ENCODE measurements at places on chromosomes 11 and 22. TPM values are rescaled to one million over a fixed set of nuclear protein-coding genes. Genes with fewer than 3 reads are reported as not detected.

Gene IFITM2
- 161 TPM for total RNA-seq

- no peak for DNase-seq
Measured at GRCh38 chr11:108871152-108871551, 206.3 kb downstream of the DDX10 start.

GRCh38 chr11:13008061-13008435, 1.1 kb upstream of the RASSF10 start:
- no peak for DNase-seq

Gene RAG2
- total RNA-seq: not detected

Gene LUZP2
- total RNA-seq: 0.05 TPM

- no peak for DNase-seq
Measured at GRCh38 chr22:34308101-34308500, 387.8 kb upstream of the LARGE1 start.

DNA sequence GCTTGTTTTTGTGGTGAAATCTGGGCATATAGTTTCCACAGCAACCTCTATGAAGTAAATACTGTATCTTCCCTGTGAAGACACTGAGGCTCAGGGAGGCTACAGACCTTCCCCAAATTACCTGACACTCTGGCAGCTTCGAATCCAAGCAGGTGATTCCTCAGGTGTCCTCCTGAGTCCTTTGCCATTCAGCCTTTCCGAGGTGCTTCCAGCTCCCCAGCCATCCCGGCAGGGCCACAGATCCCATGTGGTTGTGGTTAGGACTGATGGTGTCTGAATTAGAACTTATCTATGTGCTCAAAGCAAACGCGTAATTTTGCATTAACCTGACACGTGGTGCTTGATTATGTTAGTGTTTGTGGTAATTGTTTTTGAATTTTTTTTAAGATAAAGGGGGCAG, 785.6 kb downstream of the BRD1 start:
- no peak for DNase-seq

DNA sequence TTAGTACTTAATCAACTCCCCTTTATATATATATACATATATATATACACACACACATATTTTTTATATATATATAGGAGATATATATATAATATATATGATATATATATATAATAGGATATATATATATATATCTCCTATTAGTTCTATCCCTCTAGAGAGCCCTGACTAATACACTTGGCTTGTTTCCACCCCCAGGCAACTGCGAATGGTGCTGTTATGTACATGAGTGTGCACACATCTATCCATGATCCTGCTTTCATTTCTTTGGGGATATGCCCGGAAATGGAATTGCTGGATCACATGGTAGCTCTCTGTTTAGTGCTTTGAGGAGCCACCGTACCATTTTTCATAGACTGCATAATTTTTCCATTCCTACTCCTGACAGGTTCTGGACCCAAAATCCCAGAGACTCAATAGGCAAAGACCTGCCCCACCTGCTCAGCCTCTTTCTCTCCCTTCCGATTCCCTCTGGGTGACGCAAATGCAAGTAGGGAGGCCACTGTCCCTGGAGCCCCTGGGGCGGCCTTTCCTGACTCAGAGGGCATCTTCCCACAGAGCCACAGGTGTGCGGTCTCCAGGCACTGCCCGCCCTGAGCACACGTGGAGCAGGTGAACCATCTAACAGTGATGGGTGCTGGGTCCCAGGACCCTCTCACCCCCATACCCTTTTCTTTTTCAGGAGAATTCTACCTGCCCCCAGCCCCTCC, 12.0 kb downstream of the FGF3 start:
- DNase-seq: no peak

- no peak for DNase-seq
Measured at GRCh38 chr11:95365348-95365747, 134.3 kb upstream of the SESN3 start.

Gene IGSF22
- not detected for total RNA-seq

DNA sequence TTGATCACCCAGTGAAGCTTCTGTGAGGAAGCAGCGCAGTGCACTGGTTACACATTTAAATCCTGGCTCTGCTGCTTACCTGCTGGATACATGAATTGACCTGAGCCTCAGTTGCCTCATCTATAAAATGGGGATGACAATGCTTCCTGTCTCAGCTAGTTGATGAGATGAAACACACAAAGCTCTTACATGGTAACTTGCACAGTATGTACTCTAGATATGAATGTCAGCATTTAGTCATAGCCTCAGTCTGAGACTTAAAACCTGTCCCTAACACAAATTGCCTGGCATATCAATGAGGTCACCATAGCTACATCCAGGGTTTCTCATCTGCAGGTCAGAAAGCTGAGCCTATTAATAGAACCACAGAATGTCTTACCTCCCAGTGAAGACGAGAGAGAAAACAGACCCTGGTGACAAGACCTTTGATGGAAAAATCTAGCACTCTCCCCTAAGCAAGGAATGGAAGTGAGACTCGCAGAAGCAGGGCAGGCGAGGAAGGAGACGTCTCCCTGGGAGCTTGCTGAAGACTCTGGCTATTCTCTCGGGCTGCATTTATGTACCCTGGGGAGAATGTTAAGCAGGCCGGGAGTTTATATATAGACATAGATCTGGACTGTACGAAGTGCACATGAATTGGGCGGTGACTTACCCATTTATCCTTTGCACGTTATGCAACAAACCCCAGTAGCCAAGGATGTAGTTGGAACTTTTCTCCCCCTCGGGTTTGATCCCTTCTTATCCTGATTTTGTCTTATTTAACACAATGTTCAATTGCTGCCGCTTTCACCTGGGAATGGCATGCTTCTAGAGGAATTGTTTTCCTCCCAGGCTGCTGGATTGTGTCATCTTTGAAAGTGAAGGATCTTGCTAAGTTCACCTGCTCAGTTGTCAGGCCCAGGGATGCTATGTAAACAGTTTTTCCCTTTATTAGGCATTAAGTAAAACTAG, 18.0 kb downstream of the SDHAF2 start:
- no peak for DNase-seq

DNA sequence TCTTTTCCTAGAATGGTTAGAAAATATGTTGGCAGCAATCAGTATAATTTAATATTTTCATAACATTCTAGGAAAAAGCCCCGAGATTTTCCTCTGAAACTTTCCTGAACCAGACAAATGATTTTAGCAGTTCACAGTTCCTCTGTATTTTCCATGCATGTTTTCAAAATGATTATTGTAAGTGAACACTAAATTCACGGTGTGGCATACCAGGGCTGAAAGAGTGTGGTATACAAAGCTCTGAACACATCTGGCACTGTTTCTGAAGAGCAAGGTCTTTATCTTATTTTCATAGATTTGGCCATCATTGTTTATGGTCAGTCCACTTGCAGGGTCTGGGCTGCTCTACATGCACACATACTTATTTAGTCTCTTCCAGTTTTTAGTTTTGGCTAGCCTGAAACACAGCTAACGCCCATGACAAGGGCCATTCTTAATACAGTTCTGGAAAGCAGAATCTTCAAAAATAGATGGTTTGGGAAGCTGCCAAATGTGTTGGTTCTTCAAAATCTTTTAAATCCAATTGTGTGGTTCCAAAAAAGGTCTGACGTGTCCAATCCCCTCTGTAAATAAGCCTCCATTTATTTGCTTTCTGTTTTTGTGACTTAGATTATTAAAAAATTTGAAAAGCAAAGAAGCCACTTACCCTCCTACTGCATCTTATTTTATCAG, 7.9 kb upstream of the GAB2 start:
- DNase-seq: no peak

Gene INSC
- total RNA-seq: 0.18 TPM

DNA sequence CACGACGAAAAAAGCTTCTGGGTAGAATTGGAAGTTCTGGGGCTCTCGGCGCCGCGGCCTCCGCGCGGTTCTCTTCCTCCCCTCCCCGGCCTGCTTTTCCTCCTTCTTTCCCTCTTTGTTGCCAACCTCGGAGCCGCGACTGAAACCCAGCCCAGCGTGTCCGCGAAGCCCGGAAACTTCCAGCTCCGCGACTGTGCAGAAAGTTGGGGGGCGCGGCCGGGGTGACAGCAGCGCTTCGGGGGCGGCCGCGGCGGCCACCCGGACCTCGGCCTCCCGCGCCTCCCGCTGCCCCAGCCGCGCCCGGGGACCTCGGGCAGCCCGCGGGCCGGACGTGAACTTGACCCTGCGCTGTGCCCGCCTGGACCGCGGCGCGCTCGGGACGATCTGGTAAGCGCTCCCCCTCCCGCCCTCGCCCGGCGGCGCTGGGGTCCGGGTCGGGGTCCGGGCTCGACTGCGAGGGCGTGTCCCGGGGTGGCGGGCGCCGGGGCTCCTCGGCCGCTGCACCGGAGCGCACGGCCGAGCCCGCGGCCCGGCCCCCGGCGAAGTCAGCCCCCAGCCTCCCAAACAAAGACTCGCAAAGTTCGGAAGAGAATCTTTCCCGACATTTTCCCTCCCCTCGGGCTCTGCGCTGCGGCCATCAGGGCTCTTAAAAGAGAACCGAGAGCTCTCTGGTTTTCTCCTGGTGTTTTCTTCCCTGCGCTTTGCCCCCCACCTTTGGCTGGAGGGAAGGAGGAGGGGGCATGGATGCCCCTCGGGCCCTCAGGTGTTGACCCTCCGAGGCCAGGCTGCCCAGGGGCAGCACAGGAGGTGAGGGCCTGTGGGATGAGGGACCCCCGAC, 67.9 kb upstream of the WNT7B start:
- no peak for DNase-seq

DNA sequence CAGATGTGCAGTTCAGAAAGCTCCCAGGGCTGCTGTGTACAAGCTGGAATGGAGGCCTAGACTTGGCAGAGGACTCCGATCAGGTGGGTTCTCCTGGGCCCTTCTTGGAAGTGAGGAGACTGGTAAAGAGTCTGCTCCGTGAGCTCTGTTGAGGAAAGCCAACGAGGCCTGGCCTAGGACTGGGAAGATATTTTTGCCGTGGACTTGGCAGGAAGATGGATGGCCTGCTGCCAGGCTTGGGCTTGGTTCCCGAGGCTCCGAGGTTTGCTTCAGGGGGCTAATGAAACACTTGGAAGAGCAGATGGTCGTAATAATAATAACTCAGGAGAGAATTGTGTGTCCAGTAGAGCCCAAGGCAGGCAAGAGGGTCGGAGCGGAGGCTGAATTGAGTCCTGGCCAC, 3.9 kb downstream of the GALR3 start:
- no peak for DNase-seq

Gene CD3G
- not detected for total RNA-seq

DNA sequence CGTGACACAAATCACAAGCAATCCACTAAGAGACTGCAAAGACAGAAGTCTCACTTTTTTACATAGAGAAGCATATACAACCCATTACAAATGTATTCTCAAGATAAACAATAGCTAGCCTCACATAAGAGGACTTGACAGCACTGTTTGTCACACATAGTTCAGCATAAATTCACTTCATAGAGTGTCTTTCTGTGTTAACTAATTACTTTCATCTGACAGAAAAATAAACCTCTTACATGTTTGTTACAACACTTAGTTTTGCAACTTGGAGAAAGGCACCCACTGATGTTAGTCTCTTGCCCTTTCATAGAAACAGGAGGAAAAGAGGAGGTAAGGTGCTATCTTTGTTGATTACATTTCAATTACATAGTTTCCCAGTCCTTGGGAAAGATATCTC, 2221.9 kb upstream of the RAG2 start:
- no peak for DNase-seq

DNA sequence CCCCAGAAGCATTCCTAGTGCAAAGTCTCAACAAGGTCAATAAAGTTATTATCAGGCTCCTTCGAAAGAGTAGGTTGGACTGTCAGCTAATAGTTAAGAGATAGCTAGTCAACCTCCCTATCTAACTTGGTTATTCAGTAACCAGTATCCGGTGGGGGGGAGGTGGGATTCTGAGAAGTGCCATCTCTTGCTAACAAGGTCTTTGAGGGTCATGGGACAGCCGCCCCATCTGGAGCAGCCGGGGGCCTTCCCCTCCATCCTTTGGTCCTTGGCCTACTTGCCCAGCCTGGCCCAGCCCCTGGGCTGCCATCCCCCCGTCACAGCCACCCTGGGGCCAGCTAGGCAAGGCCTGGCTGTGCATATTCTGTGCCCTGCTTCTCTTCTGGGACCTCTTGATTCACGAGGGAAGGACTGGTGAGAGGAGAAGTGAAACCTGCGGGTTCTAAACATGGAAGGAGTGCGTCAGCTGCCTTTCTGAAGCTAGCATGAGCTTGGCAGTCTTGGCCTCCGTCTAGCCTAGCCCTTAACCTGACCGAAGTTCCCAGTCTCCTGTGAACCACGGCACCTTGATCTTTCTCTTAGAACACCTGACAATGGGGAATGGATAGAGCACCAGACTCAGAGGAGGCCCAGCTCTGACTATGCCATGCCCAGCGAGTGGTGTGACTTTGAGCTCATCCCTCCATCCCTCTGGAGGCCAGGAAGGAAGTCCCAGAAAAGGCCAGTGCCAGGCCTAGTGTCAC, 9.3 kb downstream of the SLC37A2 start:
- no peak for DNase-seq

DNA sequence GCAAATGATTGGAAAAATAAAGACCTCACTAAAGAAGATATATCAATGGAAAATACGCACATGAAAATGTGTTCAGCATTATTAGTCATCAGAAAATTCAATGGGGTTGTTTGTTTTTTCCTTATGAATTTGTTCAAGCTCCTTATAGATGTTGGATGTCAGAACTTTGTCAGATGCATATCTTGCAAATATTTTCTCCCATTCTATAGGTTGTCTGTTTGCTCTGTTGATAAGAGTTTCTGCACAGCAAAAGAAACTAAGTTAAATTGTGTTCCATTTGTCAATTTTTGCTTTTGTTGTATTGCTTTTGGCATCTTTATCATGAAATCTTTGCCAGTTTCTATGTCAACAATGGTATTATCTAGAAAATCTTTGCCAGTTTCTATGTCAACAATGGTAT, 633.9 kb upstream of the CHORDC1 start:
- DNase-seq: no peak

DNA sequence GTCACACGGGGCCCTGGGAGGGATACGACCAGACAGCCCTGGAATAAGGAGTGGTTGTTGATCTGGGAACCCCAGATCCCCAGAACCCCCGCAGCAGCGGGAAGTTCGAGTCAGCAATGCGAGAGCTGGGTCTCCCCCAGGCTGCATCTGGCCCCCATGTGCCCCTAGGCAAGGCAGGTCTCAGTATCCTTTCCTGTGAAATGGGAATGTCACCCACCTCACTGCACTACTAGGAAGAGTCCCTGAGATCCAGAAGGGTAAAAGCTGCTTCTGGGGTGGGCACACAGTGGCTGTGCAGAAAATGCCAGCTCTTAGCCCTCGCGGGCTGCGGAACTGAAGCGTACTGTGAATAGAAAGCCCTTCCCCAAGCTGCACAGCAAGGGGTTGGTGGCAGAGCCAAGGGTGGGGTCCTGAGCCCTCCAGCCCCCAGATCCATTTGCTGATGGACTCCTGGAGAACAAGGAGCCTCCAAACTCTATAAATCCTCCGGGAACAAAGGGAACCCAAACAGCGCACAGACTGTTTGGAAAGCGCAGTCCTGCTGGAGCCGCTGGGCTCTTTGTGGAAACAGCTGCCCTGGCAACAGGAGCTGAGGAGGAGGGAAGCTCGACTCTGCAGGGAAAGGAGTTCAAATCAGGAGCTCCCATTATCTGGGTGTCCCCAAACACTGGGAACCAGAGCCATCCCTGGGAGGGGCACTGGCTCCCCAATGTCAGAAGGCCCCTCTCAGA, 68.2 kb upstream of the SHISAL1 start:
- no peak for DNase-seq

Gene VPREB1
- total RNA-seq: not detected

Gene MS4A3
- not detected for total RNA-seq

All from glomerular endothelial cell (primary cell).